ENCODE measurements at places on chromosomes 2 and 18.

GRCh38 chr2:231239751-231240150, 41.3 kb downstream of the ARMC9 start:
- DNase-seq = no peak

GRCh38 chr18:50742952-50743351, 76.9 kb downstream of the MRO start:
- DNase-seq = no peak

DNA sequence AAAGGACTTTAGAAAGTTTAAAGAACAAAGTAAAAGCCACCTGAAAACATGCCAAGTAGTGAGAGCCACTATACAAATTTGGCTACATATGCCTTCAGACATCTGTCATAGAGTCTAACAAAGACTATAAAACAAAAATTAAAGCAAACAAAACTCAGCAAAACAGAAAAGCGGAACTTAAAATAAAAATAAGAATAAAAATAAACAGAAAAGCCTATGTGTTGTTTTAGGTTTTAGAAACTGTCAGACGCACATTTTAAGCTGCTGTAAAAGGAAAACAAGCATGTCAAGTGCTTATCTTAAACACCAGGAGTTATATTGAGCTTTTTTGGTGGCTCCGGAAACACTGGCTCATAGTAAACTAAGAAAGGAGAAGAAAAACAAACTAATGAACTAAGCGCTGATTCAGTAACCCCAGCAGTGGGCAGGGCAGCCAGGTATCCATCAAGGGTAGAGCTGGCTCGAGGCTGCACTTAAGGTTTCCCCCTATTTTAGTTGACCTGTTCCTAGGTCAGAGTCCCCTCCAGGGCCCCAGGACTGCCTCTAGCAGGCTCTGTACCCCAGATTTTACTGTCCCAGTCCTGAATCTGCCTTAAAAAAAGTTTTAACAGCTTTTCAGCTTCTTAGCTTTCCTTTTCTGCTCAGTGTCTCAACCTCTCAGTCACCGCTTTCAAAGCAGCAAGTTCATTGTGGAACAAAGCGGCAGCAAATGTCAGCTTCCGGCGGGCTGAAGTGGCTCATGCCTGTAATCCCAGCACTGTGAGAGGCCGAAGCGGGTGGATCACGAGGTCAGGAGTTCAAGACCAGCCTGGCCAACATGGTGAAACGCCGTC, 15.4 kb upstream of the RMC1 start:
- DNase-seq = peak; percentile 36

GRCh38 chr18:80109676-80110078, 615 bp downstream of the ADNP2 start:
- peak; percentile 11 for DNase-seq

DNA sequence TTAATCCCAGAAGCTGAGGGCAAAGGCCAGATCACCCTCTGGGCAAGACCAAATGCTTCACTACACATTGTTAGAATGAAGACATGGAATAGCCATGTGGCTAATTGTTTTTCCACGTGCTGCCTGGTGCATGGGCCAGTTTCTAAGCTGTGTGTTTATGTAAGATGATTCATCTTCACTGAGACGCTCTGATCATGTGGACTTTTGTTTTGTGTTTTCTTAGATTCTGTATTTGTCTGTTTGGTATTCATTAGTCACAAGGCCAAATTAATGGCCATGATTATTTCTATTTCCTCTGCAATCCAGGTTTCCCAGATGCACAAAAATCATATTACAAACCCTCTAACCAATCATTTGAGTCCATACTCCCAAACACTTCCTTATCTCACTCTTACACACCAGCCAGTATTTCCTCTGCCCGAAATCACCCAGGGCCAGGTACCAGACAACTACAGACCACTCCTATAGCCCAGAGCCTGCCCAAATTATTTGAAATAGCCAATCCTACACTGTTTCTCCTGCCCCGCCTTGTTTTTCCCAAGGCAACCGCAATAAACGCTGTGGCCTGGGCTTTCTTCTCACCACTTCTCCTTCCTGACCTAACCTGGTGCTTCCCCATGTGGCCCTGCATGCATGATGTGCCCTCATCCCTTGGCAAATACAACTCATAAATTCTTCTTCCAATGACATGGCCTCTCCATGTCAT, 94.2 kb upstream of the SP3 start:
- no peak for DNase-seq

GRCh38 chr2:179082697-179083096, 32.8 kb upstream of the CCDC141 start:
- DNase-seq = no peak

- DNase-seq = no peak
Measured at GRCh38 chr18:65544701-65545100, 206.1 kb upstream of the CDH7 start.

DNA sequence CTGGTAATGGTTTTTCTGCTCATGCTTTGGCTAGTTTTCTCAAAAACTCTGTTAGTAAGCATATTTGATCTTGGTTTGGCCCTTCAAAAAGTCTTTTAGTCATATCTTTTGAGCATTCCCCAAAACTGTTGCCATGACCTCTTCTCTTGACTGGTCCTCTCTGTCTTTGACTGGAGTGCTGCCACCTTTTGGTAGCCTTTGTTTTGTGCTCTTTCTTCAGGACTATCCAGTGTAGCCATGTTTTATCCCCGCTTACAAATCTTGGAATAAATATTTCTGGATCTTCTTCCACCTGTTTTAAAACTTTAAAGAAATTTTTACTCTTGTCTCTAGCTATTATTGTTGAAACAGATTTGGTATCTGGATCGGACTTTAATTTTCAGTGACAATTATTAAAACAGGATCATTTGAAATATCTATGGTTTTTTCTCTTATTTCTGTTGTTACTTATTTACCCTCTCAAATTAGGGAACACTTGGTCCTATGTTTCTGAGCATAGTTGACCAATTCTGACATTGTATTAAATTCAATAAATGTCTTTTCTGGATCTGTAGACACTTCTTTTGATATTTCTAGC, 965 bp upstream of the ELOA2 start:
- no peak for DNase-seq

- peak; percentile 64 for DNase-seq
Measured at GRCh38 chr18:58180738-58181353, 136.8 kb downstream of the NEDD4L start.

- no peak for DNase-seq
Measured at GRCh38 chr2:39024833-39025232, 96.0 kb downstream of the SOS1 start.

GRCh38 chr2:237674731-237675276, 47.4 kb downstream of the LRRFIP1 start:
- DNase-seq = peak; percentile 77

DNA sequence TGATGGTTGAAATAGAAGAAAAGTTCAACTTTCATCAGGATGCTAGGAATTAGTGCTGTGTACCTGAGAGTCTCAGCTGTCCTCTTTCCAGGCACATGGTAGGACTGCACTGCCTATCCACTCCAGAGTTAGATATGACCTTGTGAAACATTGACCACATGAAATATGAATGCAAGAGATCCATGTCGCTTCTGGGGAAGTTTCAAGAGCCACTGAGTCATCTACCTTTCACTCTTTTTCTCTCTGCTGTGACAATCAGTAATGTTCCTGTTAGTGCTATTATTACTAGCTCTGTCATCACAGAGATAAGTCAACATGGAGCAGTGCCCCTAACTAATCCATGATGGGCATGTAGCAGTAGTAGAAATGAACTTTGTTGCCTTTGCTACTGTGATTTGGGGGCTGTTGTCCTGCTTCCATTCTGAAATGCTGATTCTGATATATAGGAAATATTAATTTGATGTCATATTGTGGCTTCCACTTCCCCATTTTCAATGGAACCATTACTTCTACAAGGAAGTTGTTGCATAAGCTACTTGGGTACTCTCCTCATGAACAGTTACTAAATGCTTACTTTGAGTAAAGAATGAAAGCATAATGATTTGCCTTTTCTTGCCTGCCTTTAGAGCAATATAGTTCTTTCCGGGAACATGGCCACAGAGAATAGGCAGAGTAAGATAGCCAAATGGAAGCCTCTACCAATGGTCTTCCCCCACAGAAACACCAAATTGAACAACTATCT, 192.8 kb upstream of the ZNF521 start:
- no peak for DNase-seq

DNA sequence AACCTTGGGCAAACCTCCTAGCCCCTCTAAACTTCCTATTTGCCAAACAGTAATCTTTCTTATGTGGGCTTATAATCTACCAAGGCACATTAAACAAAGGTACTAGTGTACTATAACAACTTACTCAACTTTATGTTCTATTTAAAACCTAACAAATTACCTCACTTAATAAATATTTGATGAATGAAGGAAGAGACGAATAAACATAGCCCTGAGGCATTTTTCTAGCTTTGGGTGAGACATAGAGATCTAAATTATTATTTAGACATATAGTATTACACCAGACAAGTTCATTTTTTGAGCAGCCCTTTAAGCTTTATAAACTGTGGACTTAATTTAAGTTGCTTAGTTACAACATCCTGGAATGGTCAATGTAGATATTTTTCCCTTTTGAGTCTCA, 104.6 kb downstream of the UNC80 start:
- no peak for DNase-seq

GRCh38 chr2:227906991-227907390, 35.6 kb downstream of the DAW1 start:
- DNase-seq = no peak

DNA sequence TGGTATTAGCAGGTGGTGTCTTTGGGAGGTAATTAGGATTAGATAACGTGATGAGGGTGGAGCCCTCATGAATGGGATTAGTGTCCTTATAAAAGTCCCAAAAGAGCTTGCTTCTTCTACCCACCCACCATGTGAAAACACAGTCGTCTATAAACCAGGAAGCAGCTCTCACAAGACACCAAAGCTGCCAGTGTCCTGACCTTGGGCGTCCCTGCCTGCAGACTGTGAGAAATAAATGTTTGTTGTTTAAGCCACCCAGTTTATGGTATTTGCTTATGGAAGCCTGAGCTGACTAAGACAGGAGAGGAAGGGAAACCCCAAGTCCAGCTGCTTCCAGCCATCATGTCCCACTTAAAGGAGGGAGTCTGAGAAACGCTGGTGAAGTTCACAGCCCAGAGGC, 13.6 kb downstream of the ADI1 start:
- DNase-seq = no peak

DNA sequence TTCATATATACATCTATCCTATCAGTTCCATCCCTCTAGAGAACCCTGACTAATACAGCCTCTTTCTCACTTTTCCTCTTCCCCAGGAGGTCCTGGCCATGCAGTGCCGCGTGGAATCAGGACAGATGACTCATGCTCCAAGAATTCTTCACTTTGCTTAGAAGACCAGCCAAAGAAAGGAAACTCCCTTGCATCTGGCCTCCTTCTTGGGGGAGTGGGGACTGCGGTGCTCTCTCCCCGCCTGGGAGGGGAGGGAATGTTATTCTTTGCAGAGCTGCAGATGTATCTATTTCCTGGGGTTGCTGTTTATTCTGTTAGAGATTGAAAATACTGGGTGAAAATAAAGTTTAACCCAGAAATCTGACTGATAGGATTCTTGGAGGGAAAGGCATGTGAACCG, 111.5 kb upstream of the SH3BP4 start:
- no peak for DNase-seq

DNA sequence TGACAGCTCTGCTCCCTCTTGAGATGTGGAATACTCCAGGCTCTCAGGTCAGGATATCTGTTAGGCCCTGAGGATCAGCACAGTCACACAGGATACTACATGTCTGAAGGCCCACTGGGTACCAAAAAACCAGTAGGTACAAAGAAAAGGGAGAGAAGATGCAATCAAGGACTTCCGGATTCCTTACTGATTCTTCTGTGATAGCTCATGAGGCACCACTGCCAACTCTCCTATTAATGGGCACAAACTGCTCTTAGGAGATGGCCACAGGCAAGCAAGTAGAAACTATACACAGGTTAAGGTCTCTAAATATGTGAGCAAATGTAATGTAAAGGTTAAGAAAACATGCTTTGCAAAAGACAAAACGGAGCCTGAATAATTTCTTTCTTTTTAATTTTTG, 3.5 kb downstream of the TMEM127 start:
- DNase-seq = no peak

GRCh38 chr2:20483194-20483895, 36.5 kb downstream of the RHOB start:
- DNase-seq = no peak

Data from activated gamma-delta T cell treated with Interleukin-2 at 50 U/mL for 16 hours (primary cell).